NCI-H1417 (cell line): ENCODE measurements at places on chromosomes 7 and 10.

DNA sequence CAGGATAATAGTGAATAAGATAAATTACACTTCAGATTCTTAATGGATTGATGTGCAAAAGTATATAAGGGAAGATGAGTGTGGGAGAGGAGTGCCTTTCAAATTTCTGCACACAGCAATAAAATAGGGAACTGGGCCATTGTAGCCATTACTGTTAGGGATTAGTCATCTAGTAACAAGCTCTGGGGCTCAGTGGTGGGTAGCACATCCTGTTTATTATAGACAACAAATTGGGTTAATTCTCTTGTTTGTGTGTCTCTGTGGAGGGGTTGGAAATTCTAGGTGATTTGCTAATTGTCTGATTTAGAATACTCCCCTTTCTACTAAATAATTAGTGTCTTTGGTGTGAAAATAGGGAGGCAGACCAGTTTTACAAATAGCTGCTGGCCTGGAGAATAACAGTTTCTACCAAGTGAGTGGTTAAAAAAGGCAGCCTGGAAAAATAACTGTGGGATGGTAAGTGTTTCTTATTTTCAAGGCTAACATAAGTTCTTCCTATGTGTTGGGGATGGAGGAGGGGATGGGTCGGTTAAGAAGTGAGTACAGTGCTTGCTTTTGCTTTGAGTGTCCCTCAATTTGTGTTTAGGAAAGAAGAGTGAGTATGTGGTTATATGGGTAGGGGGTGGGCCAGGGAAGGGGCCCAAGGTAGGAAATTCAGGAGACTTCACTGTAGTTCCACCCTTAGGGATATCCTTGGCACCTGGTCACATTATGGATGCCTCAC is 43.3 kb upstream of the TMEM248 start:
- no peak for DNase-seq

- DNase-seq: no peak
Measured at GRCh38 chr10:17923728-17924127, 28.0 kb upstream of the SLC39A12 start.

GRCh38 chr10:74875966-74876365 is 49.6 kb downstream of the KAT6B start:
- DNase-seq: no peak

DNA sequence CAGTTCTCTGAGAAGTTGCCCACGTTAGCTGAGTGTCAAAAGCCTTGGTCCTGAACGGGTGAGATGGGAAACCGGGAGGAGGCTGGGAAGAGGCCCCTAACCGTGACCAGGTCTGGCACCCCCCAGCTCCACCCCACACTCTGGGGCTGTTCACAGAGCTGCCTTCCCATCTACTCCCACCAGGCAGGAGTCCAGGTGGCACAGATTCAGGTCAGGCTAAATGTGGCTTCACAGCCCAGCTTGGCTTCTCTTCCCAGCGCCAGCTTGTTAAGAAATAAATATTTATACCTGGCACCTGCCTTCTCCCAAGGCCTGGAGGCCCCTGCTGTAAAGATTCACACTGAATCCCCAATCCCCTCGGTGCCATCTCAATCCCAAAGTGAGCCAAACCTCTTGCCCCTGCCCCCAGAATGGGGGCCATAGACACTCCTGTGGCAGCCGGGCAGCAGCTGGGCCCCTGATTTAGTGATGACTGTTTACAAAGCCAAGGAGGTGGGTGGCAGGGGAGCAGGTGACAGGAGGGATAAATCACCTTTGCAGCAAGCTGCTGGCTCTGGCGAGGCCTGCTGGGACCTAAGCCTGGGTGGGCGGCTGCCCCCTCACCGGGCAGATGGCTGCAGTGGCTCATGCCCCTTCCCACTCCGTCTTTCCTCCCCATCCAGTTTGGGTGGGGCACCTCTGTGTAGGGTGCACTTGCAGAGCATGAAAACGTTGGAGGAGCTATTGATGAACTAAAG is 72.5 kb downstream of the GOLGA7B start:
- DNase-seq: no peak

DNA sequence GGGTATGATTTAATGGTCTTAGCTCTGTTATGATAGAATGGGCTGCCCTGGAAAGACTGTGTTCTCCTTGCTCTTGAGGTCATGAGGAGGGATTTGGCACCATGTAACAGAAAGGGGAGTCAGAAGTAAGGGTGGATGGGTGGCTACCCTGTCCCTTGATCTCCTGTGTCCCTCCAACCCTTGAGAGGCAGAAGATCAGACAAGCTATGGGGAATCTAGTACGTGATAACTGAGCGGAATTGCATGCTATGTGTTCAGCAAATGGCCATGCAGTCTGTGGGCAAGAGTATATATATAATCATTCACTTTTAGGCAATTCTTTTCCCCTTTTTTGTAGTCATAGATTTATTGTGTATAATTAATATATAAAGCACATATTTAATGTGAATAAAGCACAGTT is 174.9 kb downstream of the SEC23IP start:
- no peak for DNase-seq

GRCh38 chr7:519484-520390 is at the start of gene PDGFA:
Gene PDGFA, minus strand, starts transcription at chr7:519846. Its CDS starts 845 bp downstream, at chr7:519001.
- peak; percentile 68 for DNase-seq

DNA sequence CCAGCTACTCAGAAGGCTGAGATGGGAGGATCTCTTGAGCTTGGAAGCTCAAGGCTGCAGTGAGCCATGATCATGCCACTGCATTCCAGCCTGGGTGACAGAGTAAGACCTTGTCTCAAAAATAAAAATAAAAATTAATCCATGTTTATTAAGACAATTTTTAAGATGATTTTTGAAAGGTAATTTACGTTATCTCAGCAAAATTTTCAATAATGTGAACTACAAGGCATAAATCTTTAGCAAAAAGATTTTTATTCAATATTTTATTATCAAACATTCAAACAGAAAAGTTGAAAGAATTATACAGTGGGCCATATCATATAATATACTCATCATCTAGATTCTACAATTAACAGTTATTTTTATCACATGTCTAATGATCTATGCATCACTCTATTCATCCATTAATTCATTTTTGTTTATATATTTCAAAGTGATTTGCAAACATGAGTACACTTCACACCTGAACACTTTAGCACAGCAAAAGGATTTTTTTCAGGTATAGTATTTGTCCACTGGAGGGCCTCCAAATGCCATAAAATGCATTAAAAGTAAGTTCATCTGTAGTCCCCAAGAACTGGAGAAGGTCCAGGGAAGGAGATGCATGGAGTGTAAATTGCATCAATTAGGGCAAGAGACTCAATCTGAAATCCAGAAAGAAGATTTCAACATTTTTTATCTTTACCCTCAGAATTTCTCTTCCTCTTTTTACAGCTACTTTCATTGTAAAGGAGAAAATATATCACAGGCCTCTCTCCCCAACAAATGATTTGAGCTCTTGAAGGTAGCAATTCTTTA is 38.6 kb upstream of the RSBN1L start:
- DNase-seq: peak; percentile 85

GRCh38 chr7:98982686-98983085 is 104.4 kb downstream of the TRRAP start:
- DNase-seq: no peak

- DNase-seq: no peak
Measured at GRCh38 chr7:35248576-35249536, 5.0 kb downstream of the TBX20 start.

- DNase-seq: no peak
Measured at GRCh38 chr7:72406820-72407403, 5.2 kb downstream of the CALN1 start.

DNA sequence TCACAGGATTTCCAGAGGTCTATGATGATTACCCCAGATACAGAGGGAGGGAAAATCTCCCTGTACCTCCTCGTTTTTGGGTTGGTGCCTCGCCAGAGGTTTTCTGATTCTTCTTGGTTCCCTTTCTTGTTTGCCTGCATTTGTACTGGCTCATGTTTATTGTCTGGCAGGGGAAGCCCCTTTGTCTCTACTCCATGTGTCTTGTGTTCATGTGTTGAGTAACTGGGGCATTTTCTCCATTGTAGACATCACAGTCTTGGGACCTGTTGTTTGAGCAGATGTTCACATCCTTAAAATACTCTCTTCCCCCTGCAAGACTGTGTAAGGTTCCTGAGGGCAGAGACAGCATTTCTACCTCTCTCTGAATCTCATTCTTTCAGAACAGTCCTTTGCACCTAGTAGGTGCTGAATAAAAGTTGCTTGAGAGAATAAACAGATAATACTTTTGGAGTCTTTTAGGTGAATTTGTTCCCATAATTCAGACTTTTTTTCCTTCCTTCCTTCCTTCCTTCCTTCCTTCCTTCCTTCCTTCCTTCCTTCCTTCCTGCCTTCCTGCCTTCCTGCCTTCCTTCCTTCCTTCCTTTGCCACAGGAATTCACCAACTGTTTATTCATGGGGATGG is 25.1 kb downstream of the CDK14 start:
- DNase-seq: no peak

GRCh38 chr10:101287997-101288635 is 58.9 kb upstream of the LBX1 start:
- DNase-seq: peak; percentile 93

GRCh38 chr10:77531441-77532001 is 106.1 kb downstream of the KCNMA1 start:
- DNase-seq: peak; percentile 21

DNA sequence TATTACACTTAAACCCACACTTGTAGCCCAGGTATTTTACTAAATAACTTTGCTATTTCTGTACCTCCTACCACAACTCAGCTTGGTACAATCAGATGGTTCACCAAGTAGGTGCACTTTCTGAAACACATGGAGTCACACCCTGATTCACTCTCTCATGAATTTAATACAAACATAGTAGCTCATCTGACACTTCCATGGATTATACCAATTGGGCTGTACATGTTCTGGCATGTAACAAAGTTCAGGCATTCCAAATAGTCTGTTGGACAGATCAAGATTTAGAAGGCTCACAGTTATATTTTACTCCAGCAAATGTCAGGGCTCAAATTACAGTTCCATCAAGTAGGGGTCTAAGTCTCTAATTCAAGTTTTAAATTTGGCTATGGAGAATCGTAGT is 62.2 kb upstream of the RNF148 start:
- no peak for DNase-seq

DNA sequence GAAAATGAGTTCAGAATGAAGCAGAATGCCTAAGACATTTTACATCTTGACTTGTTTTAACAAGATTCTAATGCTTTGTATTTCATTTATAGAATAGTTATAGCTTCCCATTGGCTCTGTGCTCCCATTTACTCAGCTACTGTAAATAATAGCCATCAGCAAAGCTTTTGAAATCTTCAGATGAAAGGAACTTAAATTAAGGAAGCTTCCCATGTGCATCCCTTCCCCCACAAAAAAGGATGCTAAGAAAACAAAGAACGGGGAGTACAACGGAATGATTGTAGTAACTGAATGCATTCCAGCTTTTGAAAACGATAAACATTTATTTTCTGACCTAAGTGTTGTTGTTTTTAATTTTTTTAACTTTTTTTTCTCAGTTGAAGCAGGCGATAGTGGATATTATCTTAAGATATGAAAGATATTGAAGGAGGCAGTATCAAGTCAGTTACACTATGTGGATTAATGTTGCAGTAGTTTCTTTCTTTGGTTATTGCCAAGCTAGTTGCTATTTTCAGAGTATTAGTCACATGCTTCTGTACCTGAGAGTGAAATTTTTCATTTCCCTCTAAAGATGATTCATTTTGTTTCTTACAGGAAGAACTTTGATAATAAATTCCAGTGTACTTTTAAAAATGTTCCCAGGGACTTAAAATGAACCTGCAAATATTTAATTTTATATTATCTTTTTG is 129.2 kb downstream of the KCND2 start:
- DNase-seq: no peak

DNA sequence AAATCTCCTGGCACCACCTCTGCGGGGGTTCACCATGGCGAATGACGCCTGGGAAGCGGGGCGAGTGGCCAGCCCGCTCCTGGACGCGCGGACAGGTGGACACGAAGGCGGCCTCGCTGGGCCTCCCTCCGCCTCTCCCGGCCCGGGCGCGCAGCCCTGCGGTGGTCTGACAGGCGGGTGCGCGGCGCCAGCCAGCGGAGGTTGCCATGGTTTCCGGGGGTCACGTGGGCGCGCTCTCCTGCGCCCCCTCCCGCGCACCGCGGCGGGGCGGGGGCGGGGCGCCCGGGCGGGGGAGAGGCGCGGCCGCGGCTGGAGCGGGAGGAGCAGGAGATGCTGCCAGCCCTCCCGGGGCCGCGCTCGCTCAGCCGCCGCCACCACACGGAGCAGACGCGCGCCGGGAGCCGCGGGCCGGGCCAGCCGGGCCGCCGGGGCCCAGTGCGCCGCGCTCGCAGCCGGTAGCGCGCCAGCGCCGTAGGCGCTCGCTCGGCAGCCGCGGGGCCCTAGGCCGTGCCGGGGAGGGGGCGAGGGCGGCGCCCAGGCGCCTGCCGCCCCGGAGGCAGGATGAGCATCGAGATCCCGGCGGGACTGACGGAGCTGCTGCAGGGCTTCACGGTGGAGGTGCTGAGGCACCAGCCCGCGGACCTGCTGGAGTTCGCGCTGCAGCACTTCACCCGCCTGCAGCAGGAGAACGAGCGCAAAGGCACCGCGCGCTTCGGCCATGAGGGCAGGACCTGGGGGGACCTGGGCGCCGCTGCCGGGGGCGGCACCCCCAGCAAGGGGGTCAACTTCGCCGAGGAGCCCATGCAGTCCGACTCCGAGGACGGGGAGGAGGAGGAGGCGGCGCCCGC is at the start of gene PRKAR2B:
Gene PRKAR2B, plus strand, starts transcription at position 359 of the 848 bp plus-strand sequence. Its CDS starts 203 bp downstream, at position 562.
- DNase-seq: peak; percentile 95

GRCh38 chr10:115914475-115914874 is 358.5 kb downstream of the GFRA1 start:
- no peak for DNase-seq

DNA sequence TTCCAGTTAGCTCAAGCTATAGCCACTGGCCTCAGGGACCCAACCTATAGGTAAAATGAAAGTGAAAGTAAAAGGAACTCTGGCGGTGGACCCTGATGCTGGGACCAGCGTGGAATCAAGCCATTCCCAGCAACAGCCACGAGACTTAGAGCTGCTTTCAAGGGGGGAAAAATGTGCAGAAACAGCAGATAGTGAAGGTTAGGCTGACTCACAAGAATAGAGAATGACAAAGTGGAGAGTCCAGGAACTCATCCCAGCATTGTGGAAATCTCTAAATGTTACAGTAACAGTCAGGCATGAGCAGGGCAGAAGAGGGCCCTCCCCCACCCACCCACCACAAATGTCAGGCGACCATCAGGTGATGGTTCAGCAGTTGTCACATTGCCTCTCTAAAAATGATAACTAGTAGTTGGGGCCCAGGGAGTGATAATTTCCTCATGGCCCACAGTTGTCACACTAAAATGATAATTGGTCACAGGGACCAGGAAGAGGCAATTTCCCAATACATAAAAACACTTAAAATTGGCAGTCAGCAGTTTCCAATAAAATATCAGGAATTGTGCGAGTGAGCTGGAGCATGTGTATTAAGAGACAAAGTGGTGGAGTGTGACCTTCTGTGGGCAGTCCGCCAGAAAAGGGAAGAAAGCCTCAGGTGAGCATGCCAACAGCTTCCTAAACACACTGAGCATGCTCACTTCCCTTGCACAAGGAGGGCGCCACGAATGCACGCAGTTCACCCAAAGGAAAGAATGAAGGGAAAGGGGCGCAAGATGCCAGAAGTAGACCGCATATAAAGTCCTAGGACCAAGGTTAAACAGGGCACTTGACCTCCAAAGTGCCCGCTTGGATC is 129.8 kb upstream of the PPP1R3A start:
- DNase-seq: no peak
